ENCODE measurements at places on chromosomes 7 and 10. TPM values are rescaled to one million over a fixed set of nuclear protein-coding genes. Genes with fewer than 3 reads are reported as not detected.

FOXI2 gene
- total RNA-seq: not detected

- no peak for DNase-seq
Observed at GRCh38 chr10:2883238-2883637, 184.1 kb upstream of the PFKP start.

GRCh38 chr10:91194497-91195179 is 25.8 kb upstream of the PCGF5 start:
- no peak for DNase-seq

DNA sequence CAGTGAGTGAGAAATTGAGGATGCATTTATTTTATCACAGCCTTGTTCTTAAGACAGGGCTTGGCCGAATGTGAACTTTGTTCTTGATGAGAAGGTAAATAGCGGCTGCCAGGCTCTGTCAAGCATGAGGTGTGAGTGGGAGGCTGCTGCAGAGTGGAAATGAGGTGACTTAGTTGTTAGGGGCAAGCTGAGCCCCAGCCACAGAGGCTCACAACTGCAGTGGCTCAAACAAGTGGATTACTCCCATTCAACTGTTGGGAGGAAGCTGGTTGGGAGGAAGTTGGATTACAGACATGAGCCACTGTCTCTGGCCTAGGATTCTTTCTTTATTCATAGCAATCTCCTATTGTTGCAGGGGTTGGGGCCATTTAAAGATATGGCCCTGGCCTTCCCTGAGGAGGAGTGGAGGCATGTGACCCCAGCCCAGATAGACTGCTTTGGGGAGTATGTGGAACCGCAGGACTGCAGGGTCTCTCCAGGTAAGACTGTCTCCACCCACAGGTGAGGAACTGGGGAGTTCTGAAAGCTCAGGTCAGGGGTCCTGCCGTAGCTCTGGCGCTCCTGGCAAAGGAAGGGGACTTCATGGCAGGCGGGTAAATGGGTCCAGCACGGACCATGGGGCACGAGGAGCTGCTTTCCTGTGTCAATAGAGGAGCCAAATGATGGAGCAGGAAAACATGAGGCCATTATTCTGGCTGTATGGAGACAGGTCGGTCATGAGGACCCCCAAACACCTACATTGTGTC is 7.1 kb downstream of the ZSCAN25 start:
- no peak for DNase-seq

- no peak for DNase-seq
Observed at GRCh38 chr7:2023877-2024566, 208.7 kb downstream of the MAD1L1 start.
